ENCODE measurements at places on chromosomes 5 and 9. TPM values are rescaled to one million over a fixed set of nuclear protein-coding genes. Genes with fewer than 3 reads are reported as not detected.

The CCDC183 gene
- 17.7 TPM for total RNA-seq

The FST gene
- total RNA-seq: 15.3 TPM

DNA sequence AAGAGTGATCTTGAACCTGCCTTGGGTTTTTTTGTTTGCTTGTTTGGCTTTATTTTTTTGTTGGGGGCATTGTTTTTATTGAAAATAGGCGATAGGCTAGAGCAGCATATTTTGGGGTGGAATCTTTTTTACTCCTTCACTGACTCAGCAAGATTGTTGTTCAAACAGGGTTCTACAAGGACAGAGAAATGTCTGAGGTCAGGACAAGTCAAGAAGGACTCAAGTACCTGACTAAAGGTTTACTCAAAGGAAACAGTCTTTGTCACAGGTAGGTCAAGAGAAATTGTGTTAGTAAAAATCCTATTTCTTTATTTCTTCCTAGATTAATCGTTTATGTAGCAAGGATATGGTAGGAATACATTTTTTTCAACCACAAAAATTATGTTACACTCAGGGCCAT is 1564.0 kb upstream of the CDH9 start:
- no peaks in the 10 kb centered on the region for H3K4me1 ChIP-seq
- H3K4me3 ChIP-seq: no peak overlapping the region
- no peaks in the 10 kb centered on the region for H3K27me3 ChIP-seq
- no peak overlapping the region for H3K27ac ChIP-seq
- DNase-seq: no peak

DNA sequence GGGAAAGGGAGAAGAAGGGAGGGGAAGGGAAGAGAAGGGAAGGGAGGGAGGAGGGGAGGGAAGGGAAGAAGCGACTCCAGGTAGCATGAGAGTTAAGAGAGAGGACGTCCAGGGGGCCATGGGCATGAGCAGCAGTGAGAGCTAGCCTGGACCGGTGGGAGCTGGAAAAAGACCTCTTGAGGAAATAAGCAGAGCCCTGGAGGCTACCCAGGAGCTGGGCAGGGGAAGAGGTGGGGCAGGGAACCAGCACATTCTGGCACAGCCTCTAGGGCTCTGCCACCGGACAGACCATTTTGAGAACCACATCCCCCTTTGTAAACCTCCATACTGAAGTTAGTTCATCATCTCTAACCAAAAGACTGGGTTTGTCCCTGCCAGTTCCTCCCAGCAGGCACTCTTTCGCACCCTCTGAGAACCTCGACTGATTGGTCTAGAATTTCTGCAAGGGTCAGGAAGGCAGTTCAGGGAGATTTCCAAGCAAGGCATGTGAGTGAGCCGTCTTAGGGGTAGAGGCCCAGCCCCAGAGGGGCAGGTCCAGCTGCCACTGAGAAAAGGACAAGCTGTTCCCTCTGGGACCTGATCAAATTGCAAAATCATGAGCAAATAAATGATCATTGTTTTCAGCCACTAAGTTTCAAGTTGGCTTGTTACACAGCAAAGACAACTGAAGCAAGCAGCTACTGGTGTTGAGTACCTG is 11.6 kb downstream of the NAIF1 start:
- H3K4me3 ChIP-seq: no peak overlapping the region
- no peak for DNase-seq

- H3K27me3 ChIP-seq: no peaks in the 10 kb centered on the region
- no peak overlapping the region for H3K27ac ChIP-seq
- no peak for DNase-seq
- H3K36me3 ChIP-seq: no peaks in the 10 kb centered on the region
Measured at GRCh38 chr5:9373571-9373970, 172.3 kb downstream of the SEMA5A start.

GRCh38 chr5:16983022-16983639 is 47.0 kb upstream of the MYO10 start:
- no peaks in the 10 kb centered on the region for H3K27me3 ChIP-seq
- H3K27ac ChIP-seq: no peak overlapping the region
- no peak for DNase-seq
- no peaks in the 10 kb centered on the region for H3K4me1 ChIP-seq
- no peak overlapping the region for H3K4me3 ChIP-seq

- no peaks in the 10 kb centered on the region for H3K27me3 ChIP-seq
- H3K4me1 ChIP-seq: no peaks in the 10 kb centered on the region
- no peak overlapping the region for H3K4me3 ChIP-seq
- H3K27ac ChIP-seq: no peak overlapping the region
- DNase-seq: no peak
Measured at GRCh38 chr5:133385346-133385745, 227.0 kb downstream of the FSTL4 start.

GRCh38 chr5:150485693-150486401 is 22.1 kb upstream of the NDST1 start:
- H3K27ac ChIP-seq: peak overlapping the region; percentile 100
- peaks cover 43% of the 10 kb centered on the region for H3K4me1 ChIP-seq
- no peaks in the 10 kb centered on the region for H3K27me3 ChIP-seq
- no peaks in the 10 kb centered on the region for H3K36me3 ChIP-seq
